ENCODE measurements at places on chromosomes 3 and 15. TPM values are rescaled to one million over a fixed set of nuclear protein-coding genes. Genes with fewer than 3 reads are reported as not detected.

GRCh38 chr3:194828116-194828515 is 142.4 kb downstream of the FAM43A start:
- no peak for DNase-seq

GRCh38 chr15:31245756-31246155 is 80.9 kb upstream of the KLF13 start:
- no peak for DNase-seq

DNA sequence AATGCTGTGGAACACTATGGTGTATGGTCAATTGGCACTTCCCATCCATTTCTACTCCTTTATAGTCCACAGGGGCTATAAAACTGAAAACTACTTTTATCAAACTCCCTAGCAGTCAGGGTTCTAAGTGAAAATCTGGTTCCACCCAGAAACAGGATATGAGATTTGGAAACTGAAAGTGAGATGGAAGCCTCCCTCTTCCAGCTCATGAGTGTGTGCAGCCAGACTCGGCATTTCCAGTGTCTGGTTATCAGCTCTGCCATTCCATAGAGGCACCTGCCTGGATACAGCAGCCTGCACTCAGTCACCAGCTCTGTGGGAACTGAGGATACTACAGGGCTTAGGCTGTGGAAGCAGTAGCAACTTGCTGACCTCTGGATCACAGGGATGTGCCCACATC is 14.7 kb upstream of the PLA2G4F start:
- DNase-seq = no peak

DNA sequence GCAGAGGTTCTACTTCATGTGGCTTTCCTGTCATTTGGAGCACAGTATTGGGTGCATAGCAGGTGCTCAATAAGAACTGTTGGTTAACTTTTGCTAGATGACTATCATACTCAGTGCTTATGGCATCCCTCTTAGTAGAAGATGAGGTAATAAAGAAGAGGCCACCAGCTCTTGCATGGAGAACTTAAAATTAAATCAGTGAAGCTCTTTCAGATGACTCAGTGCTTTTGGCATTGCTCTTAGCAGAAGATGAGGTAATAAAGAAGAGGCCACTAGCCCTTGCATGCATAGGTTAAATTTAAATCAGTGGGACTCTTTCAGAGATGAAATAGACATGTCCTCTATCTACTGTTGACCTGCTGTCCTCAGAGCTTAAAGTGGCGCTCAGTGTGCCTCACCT is 109.4 kb upstream of the FGF7 start:
- no peak for DNase-seq

GRCh38 chr15:69272139-69272538 is 26.6 kb upstream of the PAQR5 start:
- DNase-seq = peak; percentile 4

GRCh38 chr3:135994708-135995337 is 29.3 kb downstream of the PPP2R3A start:
- DNase-seq = no peak

DNA sequence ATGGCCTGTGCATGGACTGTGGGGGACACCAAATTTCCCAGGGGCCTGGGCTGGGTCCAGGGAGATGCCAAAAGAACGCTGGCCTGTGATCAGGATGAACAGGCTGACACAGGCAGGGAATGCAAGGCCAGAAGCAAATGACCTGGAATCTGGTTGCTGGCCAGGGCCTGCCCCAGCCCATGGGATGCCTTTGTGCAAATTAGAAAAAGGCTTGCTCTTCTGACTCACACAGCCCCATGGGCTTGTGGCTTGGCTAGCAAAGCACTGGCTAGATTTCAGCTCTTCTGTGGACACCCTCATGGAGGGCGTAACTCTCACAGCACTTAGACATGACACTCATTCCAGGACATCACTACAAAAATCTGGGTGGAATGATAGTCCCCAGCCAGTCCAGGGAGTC is 356.0 kb downstream of the SHQ1 start:
- DNase-seq = no peak

GRCh38 chr3:39718674-39719595 is 90.5 kb upstream of the MYRIP start:
- DNase-seq = peak; percentile 30

DNA sequence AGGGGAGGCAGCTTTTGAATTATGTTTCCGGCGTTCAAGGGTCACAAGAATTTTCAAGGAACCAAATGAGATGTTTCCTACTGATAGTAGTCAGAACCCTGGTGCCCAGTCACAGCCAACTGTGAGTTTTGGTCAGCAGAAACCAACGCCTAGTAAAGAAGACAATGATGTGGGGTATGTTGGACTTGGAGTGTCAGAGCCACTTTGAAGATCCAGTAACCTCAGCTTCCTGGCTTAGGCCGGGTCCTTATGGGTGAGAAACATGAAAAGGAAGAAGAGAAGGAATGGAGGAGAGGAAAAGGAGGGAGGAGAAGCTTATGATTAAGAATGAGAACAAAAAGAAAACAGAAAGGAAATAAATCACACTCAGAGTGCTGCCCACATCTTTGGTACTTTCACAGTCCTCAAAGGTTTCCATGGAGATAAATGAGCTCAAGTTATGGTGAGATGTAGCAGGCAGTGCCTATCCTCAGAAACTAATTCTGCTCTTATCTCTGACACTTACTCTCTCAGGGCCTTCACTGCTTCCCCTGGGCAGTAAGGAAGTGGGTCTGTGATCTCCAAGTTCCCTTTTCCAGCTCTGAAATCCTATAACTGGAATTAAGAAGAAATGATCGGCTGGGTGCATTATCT is 2.0 kb upstream of the MCF2L2 start:
- no peak for DNase-seq

GRCh38 chr15:34890424-34890823 is 79.1 kb downstream of the AQR start:
- DNase-seq = no peak

DNA sequence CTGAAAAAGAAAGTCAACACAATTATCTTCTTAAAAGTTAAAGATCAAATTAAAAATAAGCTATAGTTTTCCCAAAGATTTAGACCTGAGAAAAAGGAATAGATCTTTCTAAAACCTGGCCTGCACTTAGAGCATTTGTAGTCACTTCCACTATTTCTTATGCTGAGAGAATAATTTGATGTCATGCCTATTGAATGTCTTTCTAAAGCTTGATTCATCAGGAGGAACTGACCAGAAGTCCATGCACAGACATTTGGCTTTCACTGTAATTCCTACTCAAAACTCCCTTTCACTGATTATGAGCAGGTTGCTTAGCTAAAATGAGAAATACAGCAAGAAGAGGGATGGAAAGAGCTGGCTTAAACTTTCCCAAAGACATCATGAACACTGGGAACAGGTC is 4.3 kb downstream of the GREM1 start:
- DNase-seq = no peak

GRCh38 chr15:85750319-85751290 is 44.1 kb downstream of the KLHL25 start:
- DNase-seq = no peak

DNA sequence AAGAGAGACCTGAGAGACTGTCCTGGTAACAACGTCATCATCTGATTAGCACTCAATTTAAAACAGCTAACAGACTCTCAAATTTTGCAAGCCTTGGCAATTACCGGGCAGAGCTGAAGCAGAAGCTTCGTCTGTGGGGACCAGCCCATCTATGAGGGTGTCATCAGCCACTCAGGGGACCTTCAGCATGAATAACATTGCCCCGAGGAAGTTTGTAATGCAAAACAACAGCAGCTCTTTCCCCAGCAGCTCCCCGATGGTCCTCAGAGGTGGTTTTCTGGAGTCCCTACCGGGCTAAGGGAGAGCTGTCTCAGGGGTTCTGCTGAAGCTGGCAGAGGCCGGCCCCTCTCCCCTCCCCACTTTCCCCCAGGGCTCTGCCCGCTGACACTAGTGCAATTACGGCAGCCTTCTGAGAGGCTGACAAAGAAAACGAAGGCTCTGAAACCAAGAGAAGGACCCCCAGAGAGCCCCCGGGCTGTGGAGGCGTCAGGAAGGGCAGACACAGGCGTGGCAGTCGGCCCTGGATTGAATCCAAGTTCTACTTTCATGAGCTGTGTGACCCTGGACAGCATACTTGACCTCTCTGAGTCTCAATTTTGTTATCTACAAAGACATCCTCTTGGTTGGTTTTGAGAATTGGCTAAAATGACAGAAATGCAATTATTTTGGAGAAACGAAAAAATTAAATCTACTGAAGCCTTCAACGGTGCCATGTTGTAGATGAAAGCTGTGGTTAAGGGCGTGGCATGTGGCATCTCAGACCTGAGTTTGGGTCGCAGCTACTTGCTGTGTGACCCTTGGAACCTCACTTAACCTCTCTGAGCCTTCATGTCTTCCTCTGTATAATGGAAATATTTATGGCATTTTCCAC is 102.1 kb upstream of the TLE3 start:
- no peak for DNase-seq

GRCh38 chr3:141082064-141082463 is 30.9 kb downstream of the SPSB4 start:
- no peak for DNase-seq

DNA sequence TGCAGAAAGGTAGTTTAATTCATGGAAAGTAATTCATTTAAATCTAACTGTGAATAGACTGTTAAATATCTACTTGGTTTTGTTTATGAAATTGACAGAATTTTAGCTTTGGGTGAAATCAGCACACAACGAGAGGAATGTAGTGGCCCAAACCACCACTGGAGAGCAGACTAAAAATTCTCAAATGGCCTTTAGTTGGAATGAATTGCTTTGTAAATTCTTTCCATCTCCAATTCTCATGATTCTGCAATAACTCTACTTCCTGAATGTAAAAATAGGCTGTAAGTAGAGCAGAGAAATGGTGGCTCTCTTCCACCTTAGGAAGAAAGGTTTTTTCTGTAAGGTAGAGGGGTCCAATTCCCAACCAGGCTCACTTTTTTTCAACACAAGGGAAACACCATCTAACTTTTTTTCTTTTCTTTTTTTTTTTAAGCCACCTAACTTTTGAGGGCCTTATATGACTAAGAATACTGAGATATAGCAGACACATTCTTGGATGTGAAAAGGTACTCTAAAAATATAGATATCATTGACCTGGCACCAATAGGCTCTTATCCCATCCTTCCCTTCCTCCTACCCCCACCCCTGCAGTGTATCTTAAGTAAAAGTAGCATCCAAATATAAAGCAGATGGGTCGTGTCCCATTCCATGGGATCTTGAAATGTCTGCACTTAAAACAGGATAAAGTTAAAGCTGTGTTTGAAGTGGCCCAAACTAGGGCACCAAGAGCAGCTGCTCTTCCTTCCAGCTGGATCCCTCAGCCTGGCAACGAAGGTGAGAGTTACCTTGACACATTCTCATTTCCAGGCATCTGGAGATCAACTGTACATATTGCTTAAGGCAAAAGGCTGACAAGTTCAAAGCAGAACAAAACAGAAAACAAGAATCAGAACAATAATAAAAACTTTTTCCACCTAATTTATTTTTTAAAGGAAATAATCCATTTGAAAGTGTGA is 194.1 kb downstream of the TPRG1 start:
- no peak for DNase-seq

DNA sequence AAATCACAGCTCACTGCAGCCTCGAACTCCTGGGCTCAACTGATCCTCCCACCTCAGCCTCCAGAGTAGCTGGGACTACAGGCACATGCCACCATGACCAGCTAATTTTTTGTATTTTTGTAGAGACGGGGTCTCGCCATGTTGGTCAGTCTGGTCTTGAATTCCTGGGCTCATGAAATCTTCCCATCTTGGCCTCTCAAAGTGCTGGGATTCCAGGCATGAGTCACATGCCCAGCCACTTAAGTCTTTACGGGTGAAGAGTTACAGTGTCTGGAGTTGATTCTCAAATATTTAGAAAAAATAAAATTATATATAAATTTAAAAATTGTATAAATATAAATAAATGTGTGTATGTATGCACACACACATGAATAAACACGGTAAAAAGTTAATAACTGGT is 14.5 kb upstream of the KBTBD12 start:
- no peak for DNase-seq

EPHB1 gene
- total RNA-seq = 3.8 TPM

CPN2 gene
- total RNA-seq = not detected

LTF gene
- total RNA-seq = 0.13 TPM

RYR3 gene
- total RNA-seq = not detected

TMEM108 gene
- total RNA-seq = not detected

LRRC2 gene
- total RNA-seq = under 0.01 TPM

ZNF35 gene
- total RNA-seq = 12.5 TPM

SCG5 gene
- total RNA-seq = 0.39 TPM

GUCA1C gene
- not detected for total RNA-seq

CCR9 gene
- total RNA-seq = not detected

PLSCR2 gene
- 0.13 TPM for total RNA-seq

A4GNT gene
- total RNA-seq = not detected
